Kidney (tissue), 22 donors: ENCODE measurements at places on chromosomes 3 and 15. TPM values are rescaled to one million over a fixed set of nuclear protein-coding genes. Genes with fewer than 3 reads are reported as not detected.

Gene ADCY5
- total RNA-seq = 33.6 TPM

- DNase-seq = no peak
- H3K27ac ChIP-seq = peak overlapping the region; percentile 48
- H3K4me1 ChIP-seq = peaks cover 30% of the 10 kb centered on the region
- H3K36me3 ChIP-seq = no peaks in the 10 kb centered on the region
Measured at GRCh38 chr3:43210049-43211027, 76.0 kb upstream of the SNRK start.

Gene IQCF6
- total RNA-seq = not detected

Gene UROC1
- total RNA-seq = not detected

GRCh38 chr15:29822100-29822683, at the start of gene TJP1:
TSS of gene TJP1 (minus strand) at chr15:29822468. CDS start at chr15:29822028, 440 bp downstream.
- H3K27me3 ChIP-seq = no peaks in the 10 kb centered on the region
- H3K4me3 ChIP-seq = peak within 1 kb of the TSS; percentile 96
- H3K4me1 ChIP-seq = peaks cover 4% of the 10 kb centered on the region
- DNase-seq = peak; percentile 74
- no peaks in the 10 kb centered on the region for H3K36me3 ChIP-seq

DNA sequence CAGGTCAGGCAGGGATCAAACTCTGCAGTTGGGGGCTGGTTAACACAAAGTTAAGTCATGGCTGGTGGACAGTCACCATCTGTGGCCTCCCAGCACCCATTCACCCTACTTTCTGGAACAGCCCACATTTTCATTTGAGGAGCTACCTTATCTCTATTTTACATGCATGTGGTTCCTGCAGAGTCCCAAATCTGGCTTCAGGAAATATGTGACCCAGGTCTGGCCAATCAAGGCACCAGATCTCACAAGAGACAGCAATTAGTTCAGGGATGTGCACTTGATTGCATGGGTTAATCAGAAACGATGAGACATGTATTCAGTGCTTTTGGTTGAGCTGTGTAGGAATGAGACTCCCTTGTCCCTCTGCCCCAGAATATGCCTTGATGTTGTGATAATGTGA, 170.9 kb downstream of the NR2F2 start:
- H3K4me3 ChIP-seq = no peak overlapping the region
- no peaks in the 10 kb centered on the region for H3K27me3 ChIP-seq
- no peaks in the 10 kb centered on the region for H3K36me3 ChIP-seq
- no peak for DNase-seq
- H3K4me1 ChIP-seq = no peaks in the 10 kb centered on the region

DNA sequence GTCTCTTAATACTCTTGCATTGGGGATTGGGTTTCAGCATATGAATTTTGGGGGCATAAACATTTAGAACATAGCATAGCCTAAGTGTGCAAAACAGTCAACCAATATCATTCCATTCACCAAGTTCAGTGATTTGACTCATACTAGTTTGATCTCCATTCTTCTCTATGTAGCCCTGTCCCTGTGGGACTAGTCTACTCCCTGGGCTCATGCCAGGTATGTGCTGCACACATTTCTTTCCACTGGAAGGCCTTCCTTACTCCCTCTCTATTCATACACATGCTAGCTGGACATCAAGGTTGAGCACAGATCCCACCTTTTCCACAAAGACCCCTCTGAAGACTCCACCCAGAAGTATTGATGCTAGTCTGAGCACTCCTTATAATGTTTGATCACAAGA, 5.1 kb downstream of the ZDHHC23 start:
- DNase-seq = no peak
- no peak overlapping the region for H3K27ac ChIP-seq

- H3K36me3 ChIP-seq = no peaks in the 10 kb centered on the region
- peak; percentile 96 for DNase-seq
- no peaks in the 10 kb centered on the region for H3K27me3 ChIP-seq
- peak within 1 kb of the TSS; percentile 86 for H3K27ac ChIP-seq
- H3K4me3 ChIP-seq = peak within 1 kb of the TSS; percentile 61
Measured at GRCh38 chr15:65286704-65287519, at the start of gene PARP16. TSS of gene PARP16 (minus strand) at chr15:65286883. CDS start at chr15:65286426, 457 bp downstream.

DNA sequence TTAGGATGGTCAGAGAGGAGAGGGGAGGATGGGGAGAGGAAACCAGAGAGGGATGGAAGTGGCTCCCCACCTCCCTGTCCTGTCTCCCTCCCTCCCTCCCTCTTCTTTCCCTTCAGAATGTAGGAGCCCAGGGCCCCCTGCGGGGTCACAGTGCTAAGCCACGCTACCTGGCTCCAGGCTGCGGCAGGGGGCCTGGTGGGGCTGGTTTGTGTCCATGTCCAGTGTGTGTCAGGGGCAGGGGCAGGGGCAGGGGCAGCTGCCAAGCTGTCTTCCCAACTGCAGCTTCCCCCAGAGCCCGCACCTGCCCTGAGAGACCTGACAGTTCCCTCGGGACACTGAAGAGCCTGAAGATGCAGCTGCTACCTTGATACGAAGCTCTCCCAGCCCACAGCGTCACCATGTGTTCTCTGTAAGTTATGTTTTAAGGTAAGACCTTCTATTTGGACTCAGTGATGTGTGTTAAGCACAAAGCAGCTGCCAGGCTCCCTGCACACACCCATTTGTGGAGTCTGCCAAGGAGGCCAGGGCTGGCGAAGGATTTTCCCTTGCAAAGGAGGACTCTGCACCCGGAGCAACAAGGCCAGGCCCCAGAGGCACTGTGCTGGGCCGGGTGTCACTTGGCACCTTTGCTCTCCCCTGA, 121.8 kb upstream of the SMAD3 start:
- no peaks in the 10 kb centered on the region for H3K36me3 ChIP-seq
- no peak overlapping the region for H3K4me3 ChIP-seq
- H3K27me3 ChIP-seq = no peaks in the 10 kb centered on the region
- no peak overlapping the region for H3K27ac ChIP-seq
- no peaks in the 10 kb centered on the region for H3K4me1 ChIP-seq
- no peak for DNase-seq

Gene COL8A1
- 24.2 TPM for total RNA-seq

- no peaks in the 10 kb centered on the region for H3K4me1 ChIP-seq
- H3K36me3 ChIP-seq = no peaks in the 10 kb centered on the region
- H3K27me3 ChIP-seq = no peaks in the 10 kb centered on the region
- H3K4me3 ChIP-seq = no peak overlapping the region
- DNase-seq = no peak
- H3K27ac ChIP-seq = no peak overlapping the region
Measured at GRCh38 chr3:194808640-194809097, 123.0 kb downstream of the FAM43A start.

GRCh38 chr3:189165092-189165612, 6.6 kb upstream of the TPRG1 start:
- no peaks in the 10 kb centered on the region for H3K27me3 ChIP-seq
- DNase-seq = no peak
- H3K4me3 ChIP-seq = no peak overlapping the region
- H3K36me3 ChIP-seq = no peaks in the 10 kb centered on the region
- H3K4me1 ChIP-seq = no peaks in the 10 kb centered on the region
